Activated CD4-positive, alpha-beta memory T cell treated with anti-CD3 and anti-CD28 coated beads for 36 hours (primary cell): ENCODE measurements at places on chromosomes 2 and 18. TPM values are rescaled to one million over a fixed set of nuclear protein-coding genes. Genes with fewer than 3 reads are reported as not detected.

DNA sequence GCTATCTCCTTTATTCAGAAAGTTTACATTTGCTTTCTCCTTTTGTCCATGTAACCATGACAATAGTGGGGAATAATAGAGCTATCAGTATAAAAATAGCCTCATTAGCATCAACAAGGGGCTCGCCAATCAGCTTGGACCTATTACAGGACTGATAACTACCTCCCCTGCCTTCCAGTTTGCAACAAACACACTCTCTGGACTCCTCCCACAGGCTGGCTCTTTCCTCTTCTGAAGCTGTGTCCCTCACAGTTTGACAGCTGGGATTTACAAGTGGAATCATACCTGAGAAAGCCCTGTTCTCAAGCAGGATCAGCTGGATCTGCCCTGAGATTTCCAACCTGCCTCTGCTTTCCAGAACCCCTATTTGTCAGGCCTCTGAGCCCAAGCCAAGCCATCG lies 162.5 kb downstream of the GRB14 start:
- no peak for DNase-seq
- no peaks in the 10 kb centered on the region for H3K36me3 ChIP-seq
- H3K4me3 ChIP-seq: no peak overlapping the region
- no peaks in the 10 kb centered on the region for H3K27me3 ChIP-seq

Gene CD207
- total RNA-seq: not detected

Gene DTYMK
- total RNA-seq: 88.7 TPM

Gene OTOS
- not detected for total RNA-seq

DNA sequence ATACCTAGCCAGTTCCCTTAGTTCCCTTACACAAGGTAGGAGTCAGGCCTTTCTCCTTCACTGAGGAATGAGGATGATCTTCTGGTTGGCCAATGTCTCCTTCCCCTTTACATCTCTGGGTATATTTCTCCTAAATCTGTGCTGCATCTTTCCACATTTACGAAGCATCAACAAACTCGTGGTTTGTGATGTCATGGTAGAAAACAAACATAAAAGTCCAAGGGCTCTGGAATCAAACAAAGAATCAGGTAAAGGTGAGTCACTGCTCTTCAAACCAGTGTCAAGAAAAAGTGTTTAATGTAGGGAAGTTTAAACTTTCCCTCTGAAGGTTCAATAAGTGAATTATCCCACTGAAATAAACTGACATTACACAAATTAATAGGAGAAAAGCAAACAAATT lies 122.9 kb downstream of the METTL8 start:
- H3K4me3 ChIP-seq: no peak overlapping the region
- H3K36me3 ChIP-seq: peaks cover 29% of the 10 kb centered on the region
- peaks cover 13% of the 10 kb centered on the region for H3K4me1 ChIP-seq
- H3K27ac ChIP-seq: no peak overlapping the region
- DNase-seq: no peak
- no peaks in the 10 kb centered on the region for H3K27me3 ChIP-seq
